Activated T-cell treated with anti-CD3 and anti-CD28 coated beads, Interleukin-2, amount 50 U/mL, for 72 hours (primary cell): ENCODE measurements at places on chromosomes 7 and 10. TPM values are rescaled to one million over a fixed set of nuclear protein-coding genes. Genes with fewer than 3 reads are reported as not detected.
A peak's percentile ranks its signal among the peaks of the same experiment; 100 is the strongest.

ARHGAP22 gene
- total RNA-seq, result not detected

SLC13A4 gene
- total RNA-seq, result not detected

AKR1C8 gene
- total RNA-seq, result not detected

TMEM196 gene
- total RNA-seq, result not detected

LRRC4 gene
- total RNA-seq, result 0.53 TPM

UTF1 gene
- total RNA-seq, result not detected

CHST3 gene
- 0.16 TPM for total RNA-seq

KMT2E gene
- 112 TPM for total RNA-seq

ZWINT gene
- 85.4 TPM for total RNA-seq

MYL10 gene
- not detected for total RNA-seq

RAPGEF5 gene
- total RNA-seq, result 0.46 TPM

PTPRN2 gene
- total RNA-seq, result 0.72 TPM

IL6 gene
- total RNA-seq, result 0.46 TPM

AMZ1 gene
- total RNA-seq, result 0.34 TPM

- no peak for DNase-seq
These were observed 138.7 kb downstream of the NRP1 start for GRCh38 chr10:33195608-33196376.

DNA sequence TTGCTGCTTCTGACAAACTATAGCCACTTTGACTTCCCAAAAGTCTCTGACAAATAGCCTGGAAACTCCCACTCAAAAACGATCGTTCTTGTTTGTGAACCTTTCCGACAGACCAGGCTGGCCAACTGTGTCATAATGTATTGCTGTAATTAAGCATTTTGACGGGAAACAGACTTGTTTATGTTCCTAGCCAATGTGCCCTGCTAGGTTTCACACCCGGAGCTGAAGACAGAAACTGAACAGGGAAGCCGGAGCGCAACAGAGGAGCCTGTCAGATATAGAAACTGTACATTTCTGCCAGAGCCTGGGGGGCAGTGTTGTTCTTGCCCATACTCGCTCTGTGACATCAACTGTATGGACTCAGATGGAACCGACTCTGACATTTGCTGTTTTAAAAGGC, 55.3 kb upstream of the C7orf33 start:
- DNase-seq, result peak; percentile 52

DNA sequence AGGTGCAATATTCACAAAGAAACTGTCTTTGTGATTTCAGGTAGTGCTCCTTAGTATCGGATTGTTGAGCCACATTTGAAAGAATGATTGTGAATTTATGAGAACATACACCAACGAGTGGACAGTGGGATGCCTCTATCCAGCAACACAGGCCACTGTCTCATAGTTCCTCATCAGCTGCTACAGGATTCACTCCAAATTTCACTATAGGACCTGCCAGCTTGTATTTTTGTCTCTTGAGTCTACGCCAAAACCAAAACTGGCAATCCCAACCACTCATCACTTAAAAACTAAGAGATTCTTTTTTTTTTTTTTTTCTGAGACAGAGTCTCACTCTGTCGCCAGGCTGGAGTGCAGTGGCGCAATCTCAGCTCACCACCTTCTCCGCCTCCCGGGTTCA, 964.5 kb downstream of the CNTNAP2 start:
- DNase-seq, result no peak

GRCh38 chr7:20798081-20798693, 11.5 kb upstream of the SP8 start:
- no peak for DNase-seq

GRCh38 chr7:83060218-83060617, 102.5 kb downstream of the PCLO start:
- DNase-seq, result no peak

- no peak for DNase-seq
These were observed 12.3 kb upstream of the MYPN start for GRCh38 chr10:68096913-68097516.

- DNase-seq, result no peak
These were observed 113.0 kb downstream of the CCDC3 start for GRCh38 chr10:12888470-12888869.

- DNase-seq, result no peak
These were observed 1.6 kb downstream of the C1GALT1 start for GRCh38 chr7:7183838-7184463.

DNA sequence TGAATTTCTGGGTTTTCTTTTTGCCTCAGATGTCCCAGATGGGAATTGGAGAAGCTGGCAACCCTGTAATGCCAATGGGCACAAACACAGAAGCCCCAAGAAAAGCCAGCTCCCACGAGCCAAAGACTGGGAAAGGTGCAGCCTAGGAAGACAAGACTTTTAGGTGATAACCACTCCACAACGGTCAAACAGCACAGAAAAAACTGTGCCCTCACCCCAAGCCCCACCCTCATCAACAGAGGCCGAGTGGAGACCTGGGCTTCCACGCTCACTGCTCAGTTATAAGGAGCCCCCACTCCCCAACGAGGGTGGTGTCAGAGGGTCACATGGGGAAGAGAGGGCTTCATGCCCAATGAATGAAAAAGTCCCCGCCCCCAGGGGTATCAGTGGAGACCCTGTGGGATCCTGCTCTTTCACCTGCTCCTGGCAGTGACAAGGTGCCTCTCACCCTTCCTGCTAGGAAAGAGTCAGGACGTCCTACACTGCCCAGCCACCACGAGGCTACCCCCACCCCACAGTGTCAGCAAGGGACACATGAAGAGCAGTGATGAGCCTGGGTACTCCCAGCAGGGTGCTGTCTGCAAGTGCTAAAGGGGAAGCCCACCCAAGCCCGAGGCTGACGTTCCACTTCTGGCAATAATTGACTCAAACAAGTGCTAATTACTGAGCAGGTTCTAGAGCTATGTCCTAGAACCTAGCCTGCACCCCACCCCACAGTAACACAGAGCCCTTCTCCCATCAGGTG, 8.3 kb downstream of the TMEM273 start:
- peak; percentile 44 for DNase-seq

- no peak for DNase-seq
These were observed 20.4 kb upstream of the FIGNL1 start for GRCh38 chr7:50470250-50471163.

DNA sequence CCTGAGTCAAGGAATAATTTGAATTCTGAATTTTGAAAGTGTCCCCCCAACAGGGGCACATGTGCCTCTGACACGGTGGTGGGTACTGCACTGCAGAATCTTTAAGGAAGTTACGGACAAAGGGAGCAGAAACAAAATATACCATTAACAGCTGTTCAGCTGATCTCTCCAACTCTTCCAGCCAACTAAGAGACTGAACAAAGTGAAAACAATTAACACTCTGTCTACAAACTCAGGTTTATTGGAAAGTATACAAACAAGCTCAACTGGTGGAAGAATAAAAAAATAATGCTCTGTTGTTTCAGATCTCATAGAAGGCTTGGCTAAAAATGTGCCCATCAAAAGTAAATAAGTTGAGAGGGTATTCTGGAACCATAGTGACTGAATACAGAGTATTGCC, 34.4 kb downstream of the ASB4 start:
- no peak for DNase-seq

GRCh38 chr10:72316386-72316700, 38.4 kb downstream of the DNAJB12 start:
- DNase-seq, result no peak

DNA sequence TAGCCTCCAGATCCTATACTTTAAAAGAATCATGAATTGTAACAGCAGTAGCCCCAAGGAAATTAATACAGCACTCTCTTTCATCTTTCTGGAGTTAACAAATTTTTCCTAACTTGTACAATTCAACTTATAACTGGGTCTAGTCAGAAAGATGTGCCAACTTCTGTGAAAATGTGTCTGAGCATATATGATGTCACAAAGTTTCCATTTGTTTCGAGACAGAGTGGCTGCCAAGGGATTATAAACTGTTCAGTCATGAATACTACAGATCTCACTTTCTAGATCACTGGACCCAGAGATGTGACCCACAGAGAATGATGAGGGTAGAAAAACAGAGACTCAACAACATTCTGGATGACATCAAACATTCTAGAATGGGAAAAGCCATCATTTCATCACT, 249.2 kb upstream of the PHF14 start:
- no peak for DNase-seq

- DNase-seq, result no peak
These were observed 657.3 kb upstream of the COBL start for GRCh38 chr7:51973939-51974338.

GRCh38 chr10:18043148-18044006, 91.7 kb downstream of the SLC39A12 start:
- no peak for DNase-seq

DNA sequence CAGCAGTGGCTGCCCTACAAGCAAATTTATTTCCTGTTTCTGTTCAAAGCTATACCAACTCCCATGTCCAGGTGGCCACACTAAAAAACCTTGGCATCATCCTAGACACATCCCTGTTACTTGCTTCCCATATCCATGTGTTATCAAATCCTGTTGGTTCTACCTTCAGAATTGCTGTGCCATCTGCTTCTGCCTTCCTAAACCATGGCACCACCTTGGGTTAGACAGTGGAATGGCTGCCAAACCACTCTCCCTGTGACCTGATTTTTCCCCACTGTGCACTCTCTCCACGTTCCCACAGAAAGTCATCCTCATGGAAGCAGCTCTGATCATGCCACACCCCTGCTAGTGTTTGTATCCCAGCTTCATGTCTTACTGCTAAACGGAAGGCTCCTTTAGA, 697.6 kb upstream of the GALNT17 start:
- no peak for DNase-seq

- DNase-seq, result no peak
These were observed 398.9 kb downstream of the ADRA2A start for GRCh38 chr10:111475720-111476119.

GRCh38 chr7:64618785-64619456, 47.0 kb upstream of the ZNF107 start:
- DNase-seq, result peak; percentile 45
